AG04449 (cell line): ENCODE measurements at places on chromosomes 16 and 17.

DNA sequence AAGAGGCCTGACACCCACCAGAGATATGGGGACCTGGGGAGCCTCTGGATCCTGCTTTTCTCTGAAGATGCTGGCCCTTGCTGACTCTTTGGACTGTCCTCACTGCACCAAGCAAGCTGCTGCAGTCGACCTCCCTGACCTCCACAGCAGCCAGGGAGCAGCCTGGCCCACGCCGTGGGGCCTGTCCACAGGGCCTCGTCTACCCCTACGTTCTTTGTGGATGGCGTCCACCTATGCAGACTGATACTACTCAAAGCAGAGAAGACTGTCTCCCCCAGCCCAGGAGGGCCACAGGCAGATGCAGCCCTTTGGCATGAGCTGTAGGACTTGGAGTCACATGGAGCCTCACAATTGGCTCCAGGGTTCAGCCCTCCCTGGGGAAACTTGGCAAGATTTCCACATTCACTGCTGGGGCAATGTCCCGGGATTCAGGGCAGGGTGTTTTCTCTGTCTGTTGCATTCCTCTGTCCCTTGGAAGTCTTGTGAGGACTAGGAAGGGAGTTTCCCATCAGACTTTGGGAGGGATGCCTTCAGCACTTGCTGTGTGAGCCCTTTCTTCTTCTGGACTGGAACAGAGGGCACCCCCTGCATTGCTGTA is 152.2 kb downstream of the NTN1 start:
- no peak for DNase-seq

GRCh38 chr17:74049167-74049966 is 154.1 kb upstream of the RPL38 start:
- DNase-seq: no peak

GRCh38 chr17:50043290-50044148 is 12.4 kb upstream of the ITGA3 start:
- DNase-seq: no peak

GRCh38 chr16:11084484-11084875 is 140.1 kb downstream of the CLEC16A start:
- no peak for DNase-seq

GRCh38 chr16:23464196-23464595 is 11.2 kb upstream of the COG7 start:
- no peak for DNase-seq

DNA sequence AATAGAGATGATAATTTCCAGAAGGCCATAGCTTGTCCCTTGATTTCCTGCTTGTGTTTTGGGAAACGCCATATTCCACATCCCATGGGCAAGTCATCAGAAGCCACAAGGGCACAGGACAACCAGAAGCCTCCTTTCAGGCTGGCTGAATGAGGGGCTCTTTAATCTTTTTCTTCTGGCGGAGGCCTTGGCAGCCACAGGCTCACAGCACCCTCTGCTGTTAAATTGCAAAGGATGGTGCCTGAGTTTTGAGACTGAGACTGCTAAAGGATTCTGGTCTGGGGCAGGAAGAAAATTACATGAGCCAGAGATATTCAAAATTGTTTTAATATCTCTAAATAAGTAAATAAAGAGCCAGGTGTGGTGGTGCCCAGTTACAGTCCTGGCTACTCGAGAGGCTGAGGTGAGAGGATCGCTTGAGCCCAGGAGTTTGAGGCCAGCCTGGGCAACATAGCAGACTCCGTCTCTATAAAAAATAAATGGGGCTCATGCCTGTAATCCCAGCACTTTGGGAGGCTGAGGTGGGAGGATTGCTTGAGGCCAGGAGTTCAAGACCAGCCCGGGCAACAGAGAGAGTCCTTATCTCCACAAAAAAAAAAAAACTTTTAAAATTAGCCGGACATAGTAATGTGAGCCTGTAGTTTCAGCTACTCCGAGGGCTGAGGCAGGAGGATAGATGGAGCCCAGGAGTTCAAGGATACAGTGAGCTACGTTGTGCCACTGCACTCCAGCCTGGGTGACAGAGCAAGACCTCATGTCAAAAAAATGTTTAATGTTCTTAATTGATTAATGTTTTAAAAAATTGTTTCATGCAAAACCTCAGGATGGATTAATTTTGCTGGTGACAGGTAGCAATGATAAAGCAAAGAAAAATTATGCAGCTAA is 26.3 kb downstream of the AARSD1 start:
- peak; percentile 5 for DNase-seq

GRCh38 chr16:17470182-17470907 is 415 bp downstream of the XYLT1 start:
- DNase-seq: no peak

- DNase-seq: peak; percentile 9
Observed at GRCh38 chr16:50861970-50862411, 120.1 kb downstream of the CYLD start.

DNA sequence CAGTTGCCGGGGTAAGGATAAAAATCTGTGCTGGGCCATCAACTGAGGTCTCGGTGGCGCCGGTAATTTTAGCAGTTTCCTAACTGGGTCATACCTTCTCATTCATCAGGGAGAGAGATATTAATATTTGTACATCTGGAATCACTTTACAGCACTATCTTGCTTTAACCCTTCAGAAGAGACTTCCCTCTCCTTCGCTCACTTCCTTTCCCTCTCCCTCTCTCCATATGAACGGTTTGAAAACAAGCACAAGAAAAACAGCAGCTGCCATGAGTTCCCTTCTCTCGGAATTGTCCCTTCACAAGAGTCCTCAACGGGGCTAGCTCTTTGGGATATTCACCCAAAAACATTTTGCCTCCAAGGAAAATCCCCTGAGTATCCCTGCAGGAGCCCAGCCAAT is 144.3 kb upstream of the NOG start:
- DNase-seq: no peak

- no peak for DNase-seq
Observed at GRCh38 chr17:3896108-3896967, 3.5 kb upstream of the CAMKK1 start.

GRCh38 chr17:1126801-1127550 is 52.8 kb downstream of the ABR start:
- no peak for DNase-seq

DNA sequence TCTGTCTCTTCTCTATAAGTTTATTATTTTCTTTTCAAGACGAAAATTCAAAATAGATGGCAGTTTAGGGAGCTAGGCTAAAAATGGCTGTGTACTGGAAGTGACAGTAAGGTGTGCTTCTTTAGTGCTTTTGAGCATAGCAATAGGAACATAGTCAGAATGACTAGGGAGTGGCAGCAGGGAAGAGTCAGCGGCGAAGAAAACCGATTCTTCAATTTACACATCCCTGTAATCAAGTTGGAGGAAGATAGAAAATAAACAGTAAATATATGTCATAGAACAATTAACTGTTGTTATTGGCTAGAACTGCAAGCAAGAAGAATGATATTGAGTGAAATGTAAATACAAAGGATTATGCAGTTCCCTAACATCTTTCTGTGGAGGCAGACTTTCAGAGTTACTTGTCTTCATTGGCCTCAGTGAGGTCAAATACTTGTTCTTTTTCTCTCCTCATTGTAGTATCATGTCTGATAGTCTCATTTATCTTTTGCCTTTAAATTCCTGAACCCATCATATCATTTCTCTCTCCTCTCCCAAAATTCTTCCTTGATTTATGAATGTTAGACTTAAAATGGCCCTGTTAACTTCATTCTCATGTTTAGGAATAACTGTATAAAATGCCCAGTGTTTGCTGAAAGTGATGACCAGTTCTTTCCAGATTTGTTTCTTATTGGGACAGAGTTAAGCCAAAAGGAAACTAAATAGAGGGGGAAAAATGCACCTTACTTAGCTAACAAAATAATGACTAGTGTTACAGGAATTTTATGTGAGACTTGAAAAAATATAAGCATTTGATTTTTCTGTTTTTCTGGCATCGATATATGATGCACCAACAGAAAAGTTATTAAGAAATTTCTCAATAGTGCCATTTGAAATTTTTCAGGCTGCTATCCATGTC is 211.4 kb downstream of the BCAS3 start:
- peak; percentile 21 for DNase-seq

- DNase-seq: no peak
Observed at GRCh38 chr16:22126037-22126558, 33.8 kb downstream of the VWA3A start.

GRCh38 chr17:18009609-18010420 is 29.2 kb downstream of the ATPAF2 start:
- DNase-seq: no peak

DNA sequence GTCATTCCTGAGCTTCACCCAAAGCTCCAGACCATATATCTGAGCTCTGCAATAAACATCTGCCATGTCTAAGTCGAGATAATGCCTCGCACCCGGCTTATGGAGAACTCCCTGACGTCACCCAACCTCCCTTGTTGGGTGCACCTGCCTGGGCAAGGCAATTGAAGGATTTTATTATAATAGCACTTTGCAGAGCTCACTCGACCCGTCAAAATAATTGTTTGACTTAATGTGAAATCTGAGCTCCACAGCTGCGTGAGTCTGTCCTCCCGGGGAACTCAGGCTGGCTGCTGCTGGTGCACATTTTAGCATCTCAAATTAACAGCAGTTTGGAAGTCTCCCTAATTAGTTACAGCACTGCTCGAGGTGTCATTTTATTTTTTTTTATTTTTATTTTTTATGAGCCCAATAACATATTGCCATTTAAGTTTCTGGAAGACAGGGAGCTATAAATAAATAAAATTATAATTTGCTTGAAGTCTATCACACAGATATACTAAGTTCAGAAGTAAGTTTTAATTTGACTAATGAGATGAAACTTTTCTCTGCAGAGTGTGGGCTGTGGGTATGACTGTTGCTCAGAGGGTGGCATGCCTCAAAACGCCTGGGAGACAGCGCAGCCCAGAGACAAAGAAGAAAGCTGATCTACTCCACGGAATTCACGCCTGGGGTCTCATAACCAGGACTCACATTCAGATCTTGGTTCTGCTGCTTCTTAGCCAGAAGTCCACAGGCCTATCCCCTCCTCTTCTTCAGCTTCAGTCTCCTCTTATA is 401.4 kb upstream of the C16orf82 start:
- DNase-seq: no peak

- DNase-seq: no peak
Observed at GRCh38 chr16:57377080-57377841, 5.0 kb downstream of the CX3CL1 start.
